Fibroblast of mammary gland (primary cell): ENCODE measurements at places on chromosomes 3 and 15.

GRCh38 chr3:11807686-11808085 lies 39.0 kb downstream of the TAMM41 start:
- peak; percentile 17 for DNase-seq

- DNase-seq: peak; percentile 51
These were observed 166.4 kb upstream of the TLE3 start for GRCh38 chr15:70264014-70264582.

GRCh38 chr15:40594429-40594836 lies 384 bp downstream of the KNL1 start:
- peak; percentile 43 for DNase-seq

DNA sequence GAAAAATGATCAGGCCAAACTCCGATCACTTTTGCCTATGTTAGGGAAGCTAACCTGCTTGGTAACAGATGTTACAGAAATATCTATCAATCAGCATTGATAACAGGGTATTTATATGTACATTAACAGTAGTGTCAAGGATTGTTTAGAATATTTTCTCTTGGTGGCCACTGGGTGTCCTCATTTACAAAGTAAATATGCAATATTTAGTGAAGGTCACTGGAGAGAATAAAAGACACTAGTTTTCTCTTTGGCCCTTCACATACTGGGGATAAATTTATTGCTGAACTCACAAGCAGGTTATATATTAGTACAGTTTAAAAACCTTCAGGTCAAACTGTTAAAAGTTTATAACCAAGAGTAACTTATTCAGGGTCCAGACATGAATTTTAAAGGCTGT lies 69.0 kb downstream of the TIGIT start:
- peak; percentile 53 for DNase-seq

- DNase-seq: no peak
These were observed 117.4 kb downstream of the EFHB start for GRCh38 chr3:19816631-19817030.

- no peak for DNase-seq
These were observed 50.9 kb downstream of the CEP63 start for GRCh38 chr3:134536781-134537180.

DNA sequence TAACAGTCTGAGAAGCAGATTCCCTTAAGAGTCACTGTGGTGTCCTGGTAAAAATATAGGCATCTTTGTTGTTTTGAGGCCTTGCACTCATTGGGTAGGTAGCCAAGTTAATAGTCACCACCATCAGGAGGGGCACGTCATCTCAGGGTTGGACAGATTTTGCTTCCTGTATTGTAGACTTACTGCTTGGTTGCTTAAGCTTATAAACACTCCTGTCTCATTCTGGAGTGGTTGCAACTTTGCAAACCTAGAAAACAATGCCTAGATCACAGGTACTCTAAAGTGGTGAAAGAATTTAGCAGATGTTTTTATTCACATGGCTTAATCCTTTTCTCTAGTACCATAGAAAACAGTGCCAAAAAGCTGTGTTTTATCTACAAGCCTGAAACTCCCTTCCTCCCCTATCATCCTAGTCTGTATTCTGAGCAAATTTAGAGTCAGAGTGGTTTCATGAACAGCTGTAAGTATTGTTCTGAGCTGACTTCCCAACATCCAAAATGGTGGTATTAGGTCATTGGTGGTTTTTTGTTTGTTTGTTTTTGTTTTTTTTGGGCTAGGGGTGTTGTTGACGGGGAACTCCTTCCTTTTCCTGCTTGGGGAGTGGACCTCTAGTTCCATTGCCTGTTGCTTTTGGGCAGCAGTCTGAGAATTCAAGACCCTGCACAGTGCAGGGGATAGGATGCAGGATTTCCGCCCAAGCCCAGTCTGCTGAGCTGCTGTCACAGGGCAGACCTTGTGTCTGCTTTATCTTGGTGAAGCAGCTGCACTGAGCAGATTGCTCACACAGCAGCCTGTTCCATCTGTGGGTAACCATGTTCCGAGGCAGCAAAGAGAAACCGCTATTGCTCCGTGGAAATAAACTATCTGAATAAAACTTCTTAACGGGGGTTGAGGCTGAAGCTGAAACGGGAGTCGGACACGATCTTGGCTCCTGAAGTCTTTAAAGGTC lies 202.0 kb downstream of the AKAP13 start:
- peak; percentile 89 for DNase-seq

- DNase-seq: no peak
These were observed 39.3 kb downstream of the CDCP1 start for GRCh38 chr3:45106874-45107273.

DNA sequence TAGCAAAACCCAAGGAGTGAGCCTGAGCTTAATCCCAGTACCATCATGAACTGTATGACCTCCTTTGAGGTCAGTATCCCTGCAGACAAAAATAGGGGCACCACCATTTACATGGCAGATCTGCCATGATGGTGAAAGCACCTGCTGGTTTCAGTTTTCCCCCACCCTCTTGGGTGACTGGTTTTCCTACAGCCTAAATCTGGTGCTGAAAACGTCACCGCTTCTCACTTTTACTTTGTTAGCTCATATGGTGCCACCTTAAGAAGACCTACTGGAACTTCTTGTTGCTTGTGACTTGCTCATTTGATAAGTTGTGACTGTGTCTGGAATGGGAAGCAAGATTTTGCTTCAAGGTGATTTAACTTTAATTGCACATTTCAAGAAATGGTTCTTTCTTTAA lies 5.1 kb downstream of the PPP1R2 start:
- no peak for DNase-seq

- DNase-seq: peak; percentile 73
These were observed 24.9 kb upstream of the SIAH2 start for GRCh38 chr3:150787741-150788370.

GRCh38 chr3:74331711-74332110 lies 282.7 kb downstream of the CNTN3 start:
- DNase-seq: no peak

DNA sequence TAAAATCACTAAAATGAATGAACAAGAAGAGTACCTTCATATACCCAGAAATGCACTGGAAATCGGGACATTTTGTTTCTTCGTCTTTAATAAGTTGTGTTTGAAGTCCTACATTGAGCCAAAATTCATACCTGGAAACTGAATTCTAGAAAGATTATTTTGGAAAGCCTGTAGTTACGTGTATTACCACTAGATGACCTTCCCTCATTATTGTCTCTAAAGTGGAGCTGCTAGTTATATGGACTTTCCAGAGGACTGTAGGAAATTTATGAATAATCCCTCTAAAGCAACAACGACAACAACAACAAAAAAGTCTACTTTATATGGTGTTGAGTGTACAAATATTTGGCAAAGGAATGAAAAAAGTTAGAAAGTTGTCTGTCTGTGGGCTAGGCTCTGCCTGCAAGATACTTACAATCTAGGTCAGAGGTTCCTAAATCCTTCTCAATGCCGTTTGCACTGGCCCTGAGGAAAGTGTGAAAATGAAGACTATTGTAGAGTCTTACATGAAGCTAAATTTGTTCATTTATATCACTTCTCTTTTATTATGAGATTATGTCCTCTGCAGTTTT lies 234.8 kb upstream of the NR2E3 start:
- DNase-seq: peak; percentile 34

- DNase-seq: no peak
These were observed 24.5 kb upstream of the GOLGA6C start for GRCh38 chr15:75233504-75234190.

DNA sequence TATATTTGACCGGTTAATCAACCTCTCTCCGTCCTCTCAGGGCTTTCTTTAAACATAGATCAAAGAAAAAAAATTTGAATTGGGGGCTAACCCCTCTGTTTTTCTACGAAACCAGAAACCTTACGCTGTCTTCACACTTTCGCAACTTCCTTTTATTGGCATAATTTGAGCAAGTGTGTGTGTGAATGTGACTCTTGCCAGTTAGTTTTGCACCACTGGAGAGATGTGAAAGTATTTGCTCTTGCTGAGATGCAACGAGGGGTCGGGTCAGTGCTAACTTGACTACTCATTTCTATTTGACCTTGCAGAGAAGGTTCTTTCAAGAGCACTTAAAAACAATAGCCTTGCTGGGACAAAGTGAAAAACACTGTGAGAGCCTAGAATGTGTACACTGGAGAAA lies 81.2 kb downstream of the FAM43A start:
- no peak for DNase-seq

GRCh38 chr15:71278989-71279756 lies 163.9 kb downstream of the THSD4 start:
- DNase-seq: peak; percentile 97

DNA sequence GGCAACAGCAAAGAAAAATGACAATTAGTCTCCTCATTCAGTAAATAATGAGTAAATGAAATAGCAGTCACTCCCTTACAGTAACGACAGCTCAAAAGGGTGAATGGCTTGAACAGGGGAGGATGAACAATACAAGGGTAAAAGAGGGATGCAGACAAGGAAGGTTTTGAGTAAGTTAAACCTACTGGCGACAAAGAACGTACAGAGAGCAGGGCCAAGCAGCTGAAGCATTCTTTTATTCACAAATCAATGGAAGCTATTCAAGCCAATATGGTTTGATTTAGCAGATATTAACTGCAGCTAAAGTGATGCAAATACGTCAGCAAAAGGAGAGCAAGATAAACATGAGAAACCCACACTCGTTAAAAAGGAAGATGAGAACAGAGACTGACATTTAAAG lies 90.7 kb upstream of the ICE2 start:
- DNase-seq: no peak

DNA sequence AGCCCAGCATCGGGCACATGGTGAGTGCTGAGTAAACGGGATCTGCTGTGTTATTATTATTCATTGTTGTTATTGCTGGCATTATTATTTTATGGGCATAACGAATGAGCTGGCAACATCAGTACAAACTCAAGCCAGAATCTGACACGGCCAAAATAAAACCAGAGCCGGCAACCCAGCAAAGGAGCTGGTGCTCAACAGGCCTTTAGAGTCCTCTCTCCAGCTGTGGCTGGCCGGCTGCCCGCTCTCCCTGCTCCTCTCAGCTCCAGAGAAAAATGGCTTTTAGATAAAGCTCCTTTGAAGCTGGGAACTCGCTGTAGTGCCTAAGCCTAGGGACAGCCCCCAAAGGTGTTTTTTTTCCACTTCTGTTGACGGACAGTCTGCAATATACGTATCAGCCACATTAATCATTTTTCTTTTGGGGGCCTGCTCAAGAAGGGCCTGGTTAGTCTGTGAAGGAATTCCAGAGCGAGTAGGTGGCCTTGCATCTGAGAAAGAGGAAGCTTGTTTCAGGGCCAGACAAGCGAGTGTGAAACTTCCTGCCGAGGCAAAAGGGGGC lies 193.9 kb upstream of the UBE2E1 start:
- DNase-seq: peak; percentile 57

- peak; percentile 53 for DNase-seq
These were observed 133.0 kb upstream of the UMPS start for GRCh38 chr3:124597273-124597672.

DNA sequence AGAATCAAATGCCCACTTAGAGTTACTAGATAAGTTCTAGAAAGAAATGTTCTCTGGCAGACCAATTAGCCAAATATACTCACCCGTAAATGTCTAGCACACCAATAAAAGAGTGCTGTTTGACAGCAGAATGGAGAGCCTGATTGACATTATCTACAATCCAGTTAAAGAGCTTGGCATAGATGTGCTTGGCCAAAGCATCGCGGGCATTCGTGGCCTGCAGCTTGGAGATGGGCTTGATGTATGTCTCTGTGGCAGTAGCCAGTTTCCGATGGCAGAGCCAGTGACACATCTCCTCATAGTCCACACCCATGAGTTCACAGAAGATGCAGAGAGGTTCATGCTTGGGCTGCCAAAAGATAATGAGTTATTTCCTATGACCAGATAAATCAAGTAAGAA lies 101.5 kb upstream of the MYO5C start:
- no peak for DNase-seq

GRCh38 chr3:41290306-41290705 lies 91.0 kb downstream of the CTNNB1 start:
- no peak for DNase-seq

DNA sequence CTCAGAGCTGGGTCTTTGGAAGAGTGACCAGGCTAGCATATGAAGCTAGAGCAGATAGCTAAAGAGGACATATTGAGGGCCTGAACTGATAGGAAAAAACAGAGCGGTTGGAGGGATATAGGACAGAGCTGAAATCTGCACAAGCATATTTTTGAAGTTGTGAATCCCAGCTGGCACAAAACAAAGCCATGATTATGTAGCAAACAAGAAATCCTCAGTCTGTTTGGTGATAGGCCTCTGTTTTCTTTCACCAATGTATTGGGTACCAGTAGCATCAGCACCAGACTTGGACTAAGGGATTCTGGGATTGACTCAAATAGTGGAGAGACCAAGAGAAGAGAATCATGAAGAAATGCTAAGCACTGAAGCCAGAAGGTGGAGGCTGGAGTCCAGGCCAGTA lies 151.0 kb downstream of the FAM43A start:
- no peak for DNase-seq

- DNase-seq: peak; percentile 81
These were observed 78.8 kb upstream of the BOC start for GRCh38 chr3:113132571-113132996.

DNA sequence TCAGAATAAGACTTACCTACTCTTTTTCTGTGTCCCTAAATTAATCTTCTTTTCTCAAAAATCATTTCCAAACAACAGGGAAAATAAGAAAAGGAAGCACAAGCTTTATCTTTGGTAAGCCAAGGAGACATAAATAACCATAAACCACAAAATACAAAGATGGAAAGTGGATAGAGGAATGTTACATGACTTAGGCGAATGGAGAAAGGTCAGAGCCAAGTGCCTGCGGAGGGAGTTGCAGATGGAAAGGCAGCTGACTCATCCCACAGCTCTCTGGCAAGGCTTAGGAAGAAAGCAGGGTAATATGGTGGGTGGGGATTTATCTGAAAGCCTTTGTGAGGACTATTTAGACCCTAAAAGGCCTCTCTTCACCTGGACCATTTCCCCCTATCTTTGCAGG lies 72.8 kb downstream of the GALK2 start:
- peak; percentile 93 for DNase-seq

DNA sequence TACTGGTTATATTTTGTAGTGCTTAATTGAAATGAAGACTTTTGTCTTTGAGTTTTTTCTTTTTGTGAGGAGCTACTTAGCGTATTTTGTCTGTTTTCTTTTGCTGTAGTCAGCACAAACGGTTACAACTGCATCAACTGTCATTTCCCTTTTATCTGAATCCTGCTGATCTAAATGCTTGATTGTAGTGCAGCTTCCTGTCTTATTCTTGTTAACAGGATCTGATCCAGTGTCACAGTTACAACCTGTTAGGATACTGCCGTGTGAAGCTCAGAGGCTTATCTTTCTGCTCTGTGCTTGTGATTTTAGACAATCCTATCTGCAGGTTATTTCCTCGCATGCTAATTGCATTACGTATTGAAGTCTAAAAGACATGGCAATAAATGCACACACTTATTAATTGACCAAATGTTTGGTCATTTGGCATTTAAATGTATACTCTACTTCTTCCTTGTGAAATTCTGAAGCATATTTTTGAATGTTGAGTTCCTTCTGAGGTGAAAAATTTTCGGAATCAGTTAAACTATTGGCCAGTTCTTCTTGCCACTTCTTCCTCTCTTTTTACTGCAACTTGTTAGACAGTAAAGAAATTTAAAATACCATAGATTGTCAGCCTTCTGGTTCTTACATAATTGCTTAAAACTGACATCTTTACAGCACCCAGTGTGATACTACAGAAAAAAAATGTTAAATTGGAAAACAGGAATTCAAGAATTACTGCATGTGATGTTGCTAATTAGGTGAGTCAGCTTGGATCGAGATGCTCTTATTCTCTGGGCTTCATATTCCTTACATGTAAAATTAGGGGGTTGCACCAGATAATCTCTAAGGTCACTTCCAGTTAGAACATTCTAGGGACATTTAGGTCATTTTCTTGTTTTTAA lies 168.2 kb downstream of the MBNL1 start:
- peak; percentile 28 for DNase-seq

- no peak for DNase-seq
These were observed 397.6 kb upstream of the PLSCR5 start for GRCh38 chr3:147002721-147003120.
